ENCODE measurements at places on chromosomes 7 and 10.

- no peak for DNase-seq
Observed at GRCh38 chr10:119105155-119105554, 1.2 kb downstream of the DENND10 start.

- DNase-seq = no peak
Observed at GRCh38 chr10:55273946-55274345, 472.9 kb upstream of the PCDH15 start.

GRCh38 chr10:88908194-88908593 lies 28.1 kb downstream of the STAMBPL1 start:
- DNase-seq = no peak

DNA sequence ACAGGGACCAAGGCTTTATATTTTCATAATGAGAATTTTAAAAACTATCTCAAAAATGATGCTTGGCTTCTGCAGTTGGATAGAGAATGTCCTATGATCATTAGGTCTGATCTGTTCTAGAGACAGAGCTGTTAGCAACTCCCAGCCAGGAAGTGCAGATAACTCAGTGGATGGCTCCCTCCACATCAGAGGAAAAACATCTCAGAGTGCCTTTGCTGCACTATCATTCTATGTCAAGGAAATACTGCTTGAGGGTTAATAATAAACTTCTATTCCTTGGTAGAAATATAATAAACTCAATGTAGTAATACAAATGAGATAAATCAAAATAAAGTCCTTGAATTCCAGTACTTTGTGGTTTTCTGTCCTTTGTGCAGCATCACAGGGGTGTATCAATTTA lies 78.0 kb upstream of the BET1 start:
- no peak for DNase-seq

DNA sequence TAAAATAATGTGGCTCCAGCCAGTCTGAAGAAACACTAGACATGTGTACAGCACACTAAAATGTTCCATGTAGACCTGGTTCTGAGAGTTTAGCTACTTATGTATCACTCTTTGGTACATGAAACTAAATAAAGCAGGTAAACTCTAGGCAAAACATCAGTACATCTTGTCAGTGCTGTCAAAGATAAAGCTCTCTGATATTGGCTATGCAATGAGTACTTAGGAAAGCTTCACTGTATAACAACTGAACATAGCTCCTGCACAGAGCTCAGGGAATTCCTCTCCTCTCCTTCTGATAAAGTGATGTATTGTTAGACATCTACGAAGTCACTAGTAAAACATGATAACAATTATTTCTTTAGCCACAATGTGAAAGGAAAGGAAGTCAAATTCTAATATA lies 3.5 kb downstream of the LRRN3 start:
- no peak for DNase-seq

DNA sequence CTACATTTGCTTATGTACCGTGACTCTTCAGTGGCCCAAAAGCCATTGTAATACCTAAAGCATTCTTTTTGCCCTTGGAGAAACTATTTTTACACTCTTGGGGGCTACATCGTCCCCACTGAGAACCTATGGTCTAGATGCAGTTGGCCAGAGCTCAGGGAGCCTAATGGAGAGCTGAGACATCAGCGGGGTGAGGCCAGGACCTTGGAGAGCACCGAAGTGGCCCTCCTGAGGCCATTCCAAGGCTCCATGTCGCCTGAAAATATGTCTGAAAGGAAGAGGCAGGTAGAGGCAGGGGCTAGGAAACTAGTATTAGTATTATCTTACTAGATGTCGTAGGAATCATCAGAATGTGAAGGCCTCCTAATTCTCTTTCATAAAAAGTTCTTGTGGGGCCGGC lies 4.9 kb downstream of the PKD2L1 start:
- no peak for DNase-seq

- no peak for DNase-seq
Observed at GRCh38 chr7:120926943-120927346, 23.6 kb upstream of the ING3 start.

DNA sequence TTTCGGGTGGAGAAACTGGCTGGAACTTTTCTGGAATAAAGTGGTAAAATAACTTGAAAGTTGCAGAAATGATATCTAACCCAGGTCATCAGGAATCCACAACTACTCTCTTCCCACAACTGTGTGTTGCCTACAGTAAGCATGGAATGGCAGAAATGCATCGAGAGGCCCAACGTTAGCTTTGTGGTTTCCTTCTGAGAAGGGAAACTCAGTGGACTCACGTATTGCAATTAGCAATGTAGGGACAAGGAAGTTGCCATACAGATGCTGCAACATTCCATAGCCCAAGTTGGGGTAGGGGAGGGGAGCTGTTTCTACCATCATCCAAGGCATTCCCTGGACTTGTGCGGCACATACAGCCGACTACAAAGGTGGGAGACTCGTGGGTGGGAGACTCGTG lies 1.9 kb downstream of the PON1 start:
- no peak for DNase-seq
